ENCODE measurements at places on chromosomes 6 and 20. TPM values are rescaled to one million over a fixed set of nuclear protein-coding genes. Genes with fewer than 3 reads are reported as not detected.

ISM1 gene
- total RNA-seq: 0.33 TPM

NKAIN2 gene
- total RNA-seq: not detected

FILIP1 gene
- total RNA-seq: 0.62 TPM

ZNF318 gene
- total RNA-seq: 7.5 TPM
